ENCODE measurements at places on chromosomes 16 and 17.
A peak's percentile ranks its signal among the peaks of the same experiment; 100 is the strongest.

GRCh38 chr17:7834957-7835813 is 1.2 kb downstream of the KDM6B start:
- DNase-seq, result peak; percentile 95

- no peak for DNase-seq
These were observed 19.9 kb downstream of the SP2 start for GRCh38 chr17:47915776-47916398.

GRCh38 chr17:50638606-50638965 is 3.9 kb downstream of the ABCC3 start:
- DNase-seq, result no peak

DNA sequence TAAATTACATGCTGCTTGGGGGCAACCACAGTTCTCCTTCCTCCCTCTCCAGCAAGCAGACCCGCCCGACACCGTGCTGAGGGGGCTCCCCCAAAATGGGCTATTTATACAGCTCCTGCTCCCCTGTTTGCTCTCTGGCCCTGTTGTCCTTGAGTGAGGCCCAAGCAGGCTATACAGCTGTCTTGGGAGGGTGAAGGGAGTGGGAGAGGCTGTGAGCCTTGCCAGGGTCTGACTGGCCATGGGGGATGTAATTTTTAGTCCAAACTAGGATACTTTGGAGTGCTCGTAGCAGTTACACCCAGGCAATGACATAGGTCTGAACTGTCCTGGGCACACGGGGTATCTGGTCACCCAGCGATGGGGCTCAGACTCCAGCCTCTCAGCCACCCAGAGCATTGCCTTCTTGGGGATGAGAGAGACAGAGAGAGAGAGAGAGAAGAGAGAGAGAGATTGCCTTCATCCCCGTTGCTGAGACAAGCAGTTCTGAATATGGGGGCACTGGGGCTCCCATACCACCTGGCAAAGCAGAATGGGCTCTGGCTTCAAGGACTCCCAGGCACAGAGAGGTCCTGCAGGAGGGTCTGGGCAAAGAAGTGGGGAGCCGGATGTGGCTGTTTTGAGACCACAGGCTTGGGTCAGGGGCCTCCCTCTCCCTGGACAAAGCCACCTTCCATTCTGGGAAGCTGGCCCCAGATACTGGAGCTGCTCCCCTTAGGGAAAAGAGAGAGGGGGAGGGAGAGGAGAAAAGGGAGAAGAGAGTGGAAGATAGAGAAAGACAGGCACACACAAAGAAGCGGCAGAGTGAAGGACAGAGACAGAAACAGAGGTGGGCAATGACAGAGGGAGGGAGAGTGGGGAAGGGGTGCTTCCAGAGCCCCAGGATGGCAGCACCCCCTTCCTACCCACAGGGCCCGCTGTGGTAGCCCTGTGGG is 10.7 kb upstream of the TMEM92 start:
- no peak for DNase-seq

DNA sequence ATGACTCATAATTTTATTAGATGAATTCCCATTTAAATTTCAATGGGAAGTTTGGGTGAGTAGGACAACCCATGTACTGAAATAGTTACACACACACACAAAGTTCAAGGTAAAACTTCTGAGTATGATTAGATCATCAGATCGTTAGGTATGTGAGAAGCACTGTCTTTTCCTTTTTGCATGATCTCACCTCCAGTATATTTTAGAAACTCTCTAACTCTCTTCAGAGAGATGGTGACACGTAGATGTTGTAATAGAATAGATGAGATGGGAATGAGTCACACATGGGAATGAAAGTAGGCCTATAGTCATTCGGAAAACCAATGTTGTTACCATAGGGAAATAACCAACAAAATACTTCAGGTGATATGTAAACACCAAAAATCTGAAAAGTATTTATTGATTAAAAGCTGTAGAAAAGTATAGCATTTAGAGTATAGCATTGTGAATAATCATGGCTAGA is 22.2 kb downstream of the KRT23 start:
- DNase-seq, result no peak

GRCh38 chr17:71436479-71436878 is 684.3 kb upstream of the SOX9 start:
- DNase-seq, result no peak

GRCh38 chr17:17924857-17925250 is 47.3 kb downstream of the TOM1L2 start:
- DNase-seq, result no peak

DNA sequence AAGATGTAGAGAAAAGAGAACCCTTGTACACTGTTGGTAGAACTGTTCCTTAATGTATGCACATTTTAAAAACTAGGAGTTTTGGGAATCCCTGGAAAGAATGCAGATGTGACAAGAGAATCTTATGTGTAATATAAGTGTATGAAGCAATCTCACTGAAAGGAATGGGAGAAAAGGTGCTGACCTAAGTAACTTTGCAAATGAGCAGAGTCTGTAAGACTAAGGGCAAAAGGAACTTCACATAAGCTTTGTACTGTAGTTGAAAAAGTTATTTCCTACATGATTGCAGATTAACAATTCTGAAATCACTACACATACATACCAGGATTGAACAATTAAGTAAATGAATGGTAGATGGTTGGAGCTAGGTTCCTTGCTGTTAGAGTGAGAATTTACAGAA is 22.3 kb downstream of the CBLN1 start:
- DNase-seq, result no peak

DNA sequence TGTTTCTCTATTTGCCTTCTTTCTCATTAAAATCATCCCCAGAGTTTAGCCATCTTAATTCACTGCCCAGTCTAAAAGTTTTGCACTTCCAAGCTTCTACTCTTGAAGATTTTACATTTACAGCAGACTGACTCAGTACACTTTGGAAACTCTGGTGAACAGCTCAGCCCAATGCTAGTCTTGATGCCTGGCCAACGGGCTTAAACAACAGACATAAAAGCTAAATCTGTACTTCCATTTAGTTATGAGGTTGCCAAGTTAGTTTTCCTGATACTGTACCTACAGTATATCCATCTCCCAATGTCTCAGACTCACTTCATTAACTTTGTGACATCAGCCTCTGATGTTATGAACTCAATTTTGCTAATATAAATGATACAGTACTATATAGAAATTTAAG is 891.8 kb upstream of the SOX9 start:
- DNase-seq, result no peak

DNA sequence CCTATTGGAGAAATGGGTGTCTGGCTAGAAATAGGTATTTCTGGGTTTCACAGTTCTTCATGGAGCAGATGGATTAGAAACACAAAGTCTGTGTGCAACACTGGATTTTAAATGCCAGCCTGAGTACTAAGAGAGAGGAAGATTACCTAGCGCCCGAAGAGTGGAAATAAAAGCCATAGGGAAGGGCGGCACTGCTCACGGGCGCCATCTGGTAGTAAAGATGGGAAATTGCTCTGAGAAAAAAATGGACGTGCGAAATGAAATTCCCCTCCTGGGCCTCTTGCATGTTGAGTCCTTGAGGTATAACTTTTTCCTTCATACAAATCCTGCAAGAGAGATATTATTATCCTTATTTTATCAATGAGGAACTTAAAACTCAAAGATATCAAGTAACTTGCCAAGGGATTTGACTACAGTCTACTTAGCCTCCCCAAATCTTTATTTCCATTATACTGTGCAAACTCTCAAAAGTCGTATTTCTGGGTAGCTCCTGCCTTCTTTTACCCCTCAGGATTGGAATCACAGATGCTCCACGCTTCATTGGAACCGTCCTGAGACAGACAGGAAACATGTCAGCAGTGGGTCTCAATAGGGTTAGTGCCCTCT is 72.8 kb downstream of the MMD start:
- DNase-seq, result peak; percentile 13

GRCh38 chr17:19460700-19461099 is 49.7 kb downstream of the RNF112 start:
- DNase-seq, result peak; percentile 25

DNA sequence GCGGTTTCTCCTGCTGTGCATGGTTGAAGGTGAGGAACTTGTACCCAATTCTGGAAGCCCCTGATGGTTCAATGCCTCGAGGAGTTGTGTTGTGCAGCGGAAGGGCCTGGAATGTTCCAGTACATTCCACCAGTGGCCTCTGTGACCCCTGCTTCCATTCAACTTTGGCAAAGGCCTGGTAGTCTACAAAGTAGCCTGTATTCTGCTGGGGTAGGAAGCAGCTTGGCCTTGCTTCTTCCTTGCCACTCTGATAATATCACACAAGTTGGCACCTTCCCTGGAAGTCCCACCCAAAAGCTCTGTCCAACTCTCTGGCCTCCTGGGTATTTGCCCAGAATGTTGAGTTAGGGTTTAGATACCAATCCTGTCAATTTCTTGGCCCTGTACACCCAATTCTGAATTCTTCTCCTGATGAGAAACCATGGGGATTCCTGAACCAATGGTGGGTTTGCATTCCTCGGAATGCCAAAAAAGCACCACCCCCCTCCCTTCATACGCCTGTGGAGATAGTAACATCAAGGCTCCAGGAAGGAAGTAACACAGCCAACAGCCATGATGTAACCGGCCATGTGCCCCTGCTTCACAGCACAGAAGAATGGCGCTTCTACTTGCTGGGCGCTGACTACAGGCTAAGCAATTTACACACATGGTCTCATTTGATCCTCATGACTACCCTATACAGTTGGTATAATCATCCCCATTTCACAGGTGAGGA is 11.8 kb upstream of the FAM117A start:
- DNase-seq, result no peak

- DNase-seq, result no peak
These were observed 25.1 kb upstream of the NOS2 start for GRCh38 chr17:27825459-27825858.

DNA sequence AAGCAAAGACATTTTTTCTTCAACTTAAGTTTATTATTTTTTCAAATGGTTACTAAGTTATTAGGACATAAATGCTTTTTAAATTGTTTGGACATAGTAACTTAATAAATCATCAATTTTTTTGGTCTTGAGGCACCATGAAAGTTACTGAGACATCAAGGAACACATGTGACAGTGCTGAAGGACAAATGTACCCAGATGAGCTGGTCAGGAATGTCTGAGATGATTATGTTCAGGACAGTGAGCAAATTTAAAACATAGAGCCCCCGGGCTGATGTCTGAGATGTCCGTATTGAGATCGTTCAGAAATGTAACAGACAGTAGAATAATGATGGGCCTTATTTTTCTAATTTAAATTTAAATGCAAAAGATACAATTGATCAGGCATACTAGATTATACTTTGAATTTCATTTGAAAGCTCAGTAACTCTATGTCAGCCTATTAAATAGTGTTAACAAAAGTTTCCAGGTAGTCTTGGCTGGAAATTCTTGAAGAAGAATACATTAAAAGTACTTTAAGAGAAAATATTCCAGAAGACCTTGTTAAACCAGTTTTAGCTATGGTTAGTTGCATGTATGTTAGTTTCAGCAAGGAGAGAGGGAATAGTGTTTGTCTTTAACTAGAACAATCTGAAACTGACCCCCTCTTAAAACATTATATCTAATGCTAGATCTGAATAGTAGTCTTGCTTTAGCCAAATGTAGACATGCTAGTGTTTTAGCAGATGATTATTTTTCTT is 36.4 kb downstream of the SEC14L1 start:
- no peak for DNase-seq

GRCh38 chr16:30953511-30954124 is 3.9 kb upstream of the SETD1A start:
- peak; percentile 43 for DNase-seq

GRCh38 chr16:483341-484075 is 44.0 kb upstream of the CAPN15 start:
- DNase-seq, result no peak

- DNase-seq, result no peak
These were observed 59.1 kb downstream of the TIMM22 start for GRCh38 chr17:1055751-1056645.

- DNase-seq, result no peak
These were observed at the start of gene PIK3R5 for GRCh38 chr17:8965394-8966168. PIK3R5 (minus strand) TSS chr17:8965707; CDS start chr17:8911494, 54,213 bp downstream.

DNA sequence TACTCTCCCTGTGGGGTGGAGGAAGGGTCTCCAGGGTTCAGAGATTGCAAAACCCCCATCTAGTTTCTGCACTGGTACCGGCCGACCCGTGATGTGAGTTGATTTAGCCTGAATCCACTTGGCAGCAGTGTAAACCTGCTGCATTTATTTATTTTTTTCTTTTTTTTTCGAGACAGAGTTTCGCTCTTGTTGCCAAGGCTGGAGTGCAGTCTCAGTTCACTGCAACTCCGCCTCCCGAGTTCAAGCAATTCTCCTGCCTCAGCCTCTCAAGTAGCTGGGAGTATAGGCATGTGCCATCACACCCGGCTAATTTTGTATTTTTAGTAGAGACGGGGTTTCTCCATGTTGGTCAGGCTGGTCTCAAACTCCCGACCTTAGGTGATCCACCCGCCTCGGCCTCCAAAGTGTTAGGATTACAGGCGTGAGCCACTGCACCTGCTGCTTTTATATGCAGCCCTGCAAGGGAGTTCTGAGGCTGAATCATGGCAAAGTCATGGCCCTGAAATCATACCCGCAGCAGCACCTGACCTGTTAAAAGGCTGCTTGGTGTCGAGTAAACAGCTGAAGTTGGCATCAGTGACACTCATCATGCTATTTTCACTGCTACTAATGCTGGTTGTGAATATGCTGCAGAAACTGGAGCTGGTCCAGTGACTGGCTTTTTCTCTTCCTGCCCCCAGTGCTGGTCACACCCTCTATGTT is 21.4 kb downstream of the DEXI start:
- no peak for DNase-seq

GRCh38 chr17:30558686-30559545 is 81.7 kb downstream of the GOSR1 start:
- DNase-seq, result no peak

DNA sequence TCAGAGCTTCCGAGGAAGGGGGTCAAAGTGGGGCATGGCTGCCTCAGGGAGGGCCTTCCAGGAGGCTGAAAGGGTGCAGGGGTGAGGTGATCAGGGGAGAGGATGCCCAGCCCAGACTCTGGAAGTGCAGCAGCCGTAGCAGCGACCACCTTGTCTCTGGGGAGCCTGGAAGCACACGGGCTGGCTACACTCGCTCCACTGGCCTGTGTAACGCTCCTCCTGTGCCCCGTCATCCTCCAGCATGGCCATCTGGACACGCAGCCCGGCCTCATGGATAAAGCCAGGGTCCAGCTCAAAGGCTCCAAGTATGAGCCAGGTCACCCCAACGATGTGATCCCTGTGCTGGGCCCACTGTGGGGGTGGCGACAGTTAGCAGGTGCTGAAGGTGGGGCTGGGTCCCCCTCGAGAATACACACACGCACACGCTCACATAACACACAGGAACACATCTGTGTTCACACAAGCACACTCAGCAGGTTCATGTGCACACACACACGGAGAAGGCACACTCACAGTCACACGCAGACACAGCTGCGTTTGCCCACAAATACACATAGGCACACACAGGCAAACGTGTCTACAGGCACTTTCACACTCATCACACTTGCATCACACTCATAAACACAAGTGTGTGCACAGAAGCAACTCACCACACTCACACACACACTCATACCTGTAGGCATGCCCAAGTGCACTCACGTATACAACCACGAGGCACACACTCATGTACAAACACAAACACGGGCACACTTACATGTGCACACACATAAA is 19.3 kb downstream of the POLR3K start:
- DNase-seq, result no peak

GRCh38 chr17:78613416-78613815 is 36.2 kb upstream of the DNAH17 start:
- no peak for DNase-seq

- no peak for DNase-seq
These were observed 17.2 kb downstream of the NLK start for GRCh38 chr17:28059675-28060074.
